ENCODE measurements at places on chromosomes 4 and X.
A peak's percentile ranks its signal among the peaks of the same experiment; 100 is the strongest.

DNA sequence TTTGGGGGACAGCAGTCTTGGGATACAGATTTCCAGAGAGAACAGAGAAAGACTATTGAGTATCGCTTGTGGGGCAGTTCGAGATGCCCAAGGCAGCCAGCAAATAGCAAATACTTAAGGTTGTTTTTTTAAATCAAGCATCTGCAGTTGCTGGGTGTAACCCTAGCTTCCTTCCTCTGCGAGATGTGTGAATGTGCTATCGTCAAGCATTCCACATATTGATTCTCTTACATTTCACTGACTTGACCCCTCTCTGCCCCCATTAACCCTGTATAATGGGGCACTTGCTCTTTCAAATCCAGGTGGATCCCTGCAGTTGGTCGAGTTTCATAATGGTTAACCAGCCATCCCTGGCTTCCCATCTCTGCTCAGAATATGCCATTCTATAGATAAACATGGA, 23.5 kb downstream of the KCNE5 start:
- no peak for DNase-seq

DNA sequence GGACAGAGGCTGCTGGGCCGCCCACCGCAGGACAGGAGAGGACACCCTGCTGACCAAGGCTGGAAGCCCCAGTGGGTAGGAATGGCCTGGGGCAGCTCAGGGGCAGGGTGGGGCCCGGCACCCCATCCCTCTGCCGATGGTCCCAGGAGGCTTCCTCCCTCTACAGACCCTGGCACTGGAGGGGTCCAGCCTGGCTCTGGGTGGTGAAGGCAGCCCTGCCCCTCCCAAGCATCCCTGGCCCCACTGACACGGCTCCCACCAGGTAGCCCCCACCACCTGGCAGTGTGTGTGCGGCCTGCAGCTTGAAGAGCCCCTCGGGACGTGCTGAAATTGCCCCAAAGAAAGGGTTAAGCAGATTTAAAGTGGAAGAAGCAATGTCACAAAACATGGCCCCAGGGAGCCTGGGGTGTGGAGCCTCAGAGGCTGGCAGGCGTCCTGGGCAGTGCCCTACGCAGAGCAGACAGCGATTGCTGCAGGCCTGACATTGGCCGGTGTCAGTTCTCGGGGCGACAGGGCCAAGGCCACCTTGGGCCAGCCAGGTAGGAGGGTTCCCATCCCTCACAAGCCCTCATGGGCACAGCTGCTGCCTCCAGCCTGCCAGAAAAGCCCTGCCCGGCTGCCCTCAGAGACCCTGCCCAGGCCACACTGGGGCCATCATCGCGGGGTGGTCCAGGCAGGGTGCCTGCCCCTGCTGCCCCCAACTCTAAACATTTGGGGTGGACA, 80.5 kb downstream of the FAM53A start:
- no peak for DNase-seq

GRCh38 chr4:14115106-14115505, 487.6 kb upstream of the BOD1L1 start:
- no peak for DNase-seq

DNA sequence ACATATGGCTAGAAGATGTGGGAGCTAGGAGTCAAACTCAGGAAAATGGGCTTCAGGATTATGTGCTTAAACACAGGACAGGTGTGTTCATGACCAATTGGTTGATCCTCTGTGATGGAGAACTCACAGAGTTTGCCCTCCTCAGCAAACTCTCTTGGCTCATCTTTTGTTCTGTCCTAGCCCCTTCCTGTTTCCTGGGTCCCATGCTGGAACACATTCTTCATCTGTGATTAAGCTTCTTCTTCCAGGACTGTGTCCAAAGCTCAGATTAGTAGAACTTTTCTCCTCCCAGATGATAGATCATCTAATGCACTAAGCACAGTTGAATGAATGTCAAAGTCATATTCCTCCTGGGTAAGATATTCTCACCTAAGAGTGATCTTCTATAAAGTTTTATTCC, 38.8 kb upstream of the TCEANC start:
- DNase-seq, result no peak

GRCh38 chrX:11531226-11531625, 134.5 kb downstream of the ARHGAP6 start:
- peak; percentile 43 for DNase-seq

Data from fibroblast of villous mesenchyme (primary cell).